ENCODE measurements at places on chromosomes 2 and 18.
A peak's percentile ranks its signal among the peaks of the same experiment; 100 is the strongest.

DNA sequence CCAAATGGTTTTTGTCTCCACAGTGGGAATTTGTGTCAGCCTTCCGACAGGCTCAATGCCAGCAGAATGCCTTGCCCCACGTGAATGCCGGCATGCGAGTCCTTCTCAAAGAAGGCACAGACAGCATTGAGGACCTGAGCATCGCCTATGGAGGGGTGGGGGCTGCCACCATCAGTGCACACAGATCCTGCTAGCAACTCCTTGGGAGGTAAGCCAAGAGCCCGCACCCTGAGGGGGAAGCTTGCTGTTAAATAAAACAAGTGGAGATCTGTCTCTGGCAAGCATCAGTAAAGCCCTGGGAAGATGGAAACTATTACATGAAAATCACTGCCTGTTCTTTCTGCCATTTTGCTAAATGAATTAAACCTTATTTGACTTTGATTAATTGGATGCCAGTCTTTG is 67.5 kb upstream of the BZW1 start:
- no peak for DNase-seq

- peak; percentile 69 for DNase-seq
These were observed 53.7 kb upstream of the LRRC30 start for GRCh38 chr18:7177116-7177744.

DNA sequence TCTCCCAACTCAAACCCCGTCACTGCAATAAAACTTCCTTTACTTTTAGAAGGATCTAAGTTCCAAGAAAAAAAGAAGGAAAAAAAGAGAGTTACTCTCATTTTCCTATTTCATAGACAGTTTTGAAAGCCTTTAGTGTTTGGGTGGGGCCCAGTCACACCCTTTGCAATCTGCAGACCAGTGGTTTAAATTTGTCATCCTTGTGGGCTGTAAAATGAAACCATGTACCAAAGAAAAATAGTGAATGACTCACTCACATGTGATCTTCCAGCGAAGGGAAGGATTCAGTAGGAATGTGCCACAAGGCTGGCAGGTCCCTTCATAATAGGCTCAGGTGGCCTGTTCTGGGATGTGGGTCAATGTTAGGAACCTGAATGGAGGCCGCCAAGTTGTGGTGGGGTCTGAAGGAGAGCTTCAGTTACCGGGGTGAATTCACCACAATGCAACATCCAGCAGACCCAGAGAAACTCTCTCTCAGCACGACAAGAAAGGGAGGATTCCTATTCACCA is 28.3 kb downstream of the ANXA4 start:
- DNase-seq = peak; percentile 77

DNA sequence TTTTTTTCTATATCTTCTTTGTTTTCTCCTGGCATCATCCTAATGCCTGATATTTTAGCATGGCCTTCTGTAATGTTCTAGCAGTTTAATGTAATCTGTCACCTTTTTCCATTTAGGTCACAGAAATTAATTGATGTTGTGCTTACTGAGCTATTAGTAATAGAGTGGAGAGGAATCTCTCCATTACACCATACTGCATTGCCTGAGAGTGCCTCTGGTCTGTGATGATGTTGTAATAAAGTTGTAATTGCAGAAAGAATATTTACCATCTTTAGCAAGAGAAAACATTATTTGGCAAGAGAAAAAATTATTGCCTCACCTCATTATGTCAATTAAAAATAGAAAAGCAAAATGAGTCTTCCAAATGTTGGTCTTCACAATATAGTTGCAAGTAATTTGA is 213.2 kb downstream of the KCNJ3 start:
- no peak for DNase-seq

DNA sequence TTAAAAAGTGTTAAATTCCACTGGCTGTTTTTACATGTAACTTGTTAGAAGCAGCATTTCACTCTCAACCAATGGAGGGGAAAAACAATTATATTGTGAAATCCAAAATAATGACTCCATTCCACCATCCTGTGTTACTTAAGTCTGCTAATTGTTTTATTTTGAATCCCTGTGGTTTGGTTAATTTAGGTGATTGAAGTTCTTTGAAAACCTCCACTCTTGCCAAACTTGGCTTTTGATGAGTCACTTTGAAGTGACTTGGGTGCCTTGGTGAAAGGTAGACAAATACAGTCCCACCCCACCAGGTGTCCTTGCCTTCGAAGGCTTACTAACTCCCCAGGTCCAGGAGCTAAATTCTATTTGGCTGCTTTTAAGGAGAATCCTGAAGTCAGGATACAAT is 1303.8 kb upstream of the NRXN1 start:
- DNase-seq = no peak

DNA sequence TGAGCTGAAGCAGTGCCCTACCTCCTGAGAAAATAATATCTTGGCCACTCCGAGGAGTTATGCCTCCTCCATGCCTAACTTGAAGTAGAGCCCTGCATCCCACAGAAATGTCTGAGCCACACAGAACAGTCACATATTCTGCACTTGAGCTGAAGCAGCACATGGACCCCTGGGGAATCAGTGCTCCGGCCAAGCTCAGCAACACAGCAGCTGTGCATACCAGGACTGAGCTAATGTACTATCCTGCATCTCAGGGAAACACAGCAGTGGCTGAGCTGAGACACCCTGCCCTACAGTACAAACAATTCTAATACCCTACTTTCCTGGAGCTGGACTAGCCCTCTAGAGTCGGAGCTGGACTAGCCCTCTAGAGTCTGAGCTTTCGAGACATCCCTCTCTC is 166.9 kb downstream of the ZNF516 start:
- DNase-seq = no peak

DNA sequence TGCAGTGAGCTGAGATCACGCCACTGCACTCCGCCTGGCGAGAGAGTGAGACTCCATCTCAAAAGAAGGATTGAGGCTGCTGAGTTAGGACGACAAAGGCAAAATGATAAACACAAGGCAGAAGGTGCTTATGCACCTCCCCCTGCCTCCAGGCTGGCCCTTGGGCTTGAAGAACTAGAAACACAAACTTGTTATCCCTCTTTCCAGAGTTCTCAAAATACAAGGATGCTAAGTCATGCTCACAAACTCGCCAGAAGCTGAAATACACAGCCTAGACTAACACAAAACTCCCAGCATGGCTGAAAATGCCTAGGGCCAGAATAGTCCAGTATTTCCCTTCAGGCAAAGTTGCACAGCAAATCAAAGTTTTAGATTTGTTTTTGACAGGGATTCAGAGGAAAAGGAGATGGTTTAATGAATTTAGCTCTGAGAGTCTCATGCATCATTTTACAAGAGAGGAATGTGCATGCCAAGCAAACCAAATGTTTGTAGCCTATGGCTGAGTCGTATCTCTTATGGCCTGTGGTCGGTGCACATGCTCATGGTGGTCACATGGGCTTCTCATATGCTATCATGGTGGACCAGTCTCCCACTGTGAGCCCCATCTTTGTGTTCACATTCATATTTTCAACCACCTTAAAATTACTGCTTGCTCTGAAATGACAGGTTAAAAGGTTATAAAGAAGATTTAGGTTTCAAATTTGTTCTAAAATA is 16.2 kb upstream of the MREG start:
- peak; percentile 72 for DNase-seq

DNA sequence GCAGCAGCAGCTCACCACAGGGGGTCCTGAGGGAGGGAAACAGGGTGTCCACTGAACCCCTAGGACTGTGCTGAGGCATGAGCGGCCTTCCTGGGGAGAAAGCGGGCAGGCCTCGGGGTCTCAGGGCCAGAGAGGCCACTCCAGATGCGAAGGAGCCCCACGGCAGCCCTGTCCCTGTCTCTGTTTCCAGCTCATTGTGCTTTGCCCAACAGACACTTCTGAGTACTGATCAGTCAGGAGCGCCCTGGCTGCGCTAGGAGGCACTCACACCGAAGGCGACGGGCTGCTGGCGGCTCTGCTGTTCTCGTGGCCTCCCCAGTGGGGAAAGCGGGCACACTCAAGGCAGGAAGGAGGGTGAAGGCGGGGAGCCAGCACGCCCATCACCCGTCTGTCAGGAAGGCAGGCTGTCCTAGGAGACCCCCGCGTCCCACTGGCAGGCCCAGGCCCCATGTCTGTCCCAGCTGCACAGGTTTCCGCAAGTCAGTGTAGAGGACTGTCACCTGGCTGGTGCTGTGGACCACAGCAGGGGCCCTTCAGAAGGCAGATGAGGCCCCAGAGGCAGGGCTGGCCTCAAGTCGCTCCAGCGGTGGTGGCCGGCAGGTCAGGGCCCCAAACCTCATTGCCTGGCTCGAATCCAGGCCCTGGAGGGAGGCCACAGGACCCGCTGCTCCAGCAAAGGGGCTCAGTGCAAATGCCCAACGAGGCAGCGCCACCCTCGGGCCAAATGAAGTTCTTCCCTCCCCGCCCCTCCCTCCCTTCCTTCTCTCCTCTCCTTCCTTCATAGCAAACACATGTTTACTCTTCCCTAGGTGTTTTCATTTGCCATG is 6.8 kb downstream of the ESPNL start:
- no peak for DNase-seq

GRCh38 chr2:221100467-221101089 is 471.5 kb downstream of the EPHA4 start:
- DNase-seq = no peak

DNA sequence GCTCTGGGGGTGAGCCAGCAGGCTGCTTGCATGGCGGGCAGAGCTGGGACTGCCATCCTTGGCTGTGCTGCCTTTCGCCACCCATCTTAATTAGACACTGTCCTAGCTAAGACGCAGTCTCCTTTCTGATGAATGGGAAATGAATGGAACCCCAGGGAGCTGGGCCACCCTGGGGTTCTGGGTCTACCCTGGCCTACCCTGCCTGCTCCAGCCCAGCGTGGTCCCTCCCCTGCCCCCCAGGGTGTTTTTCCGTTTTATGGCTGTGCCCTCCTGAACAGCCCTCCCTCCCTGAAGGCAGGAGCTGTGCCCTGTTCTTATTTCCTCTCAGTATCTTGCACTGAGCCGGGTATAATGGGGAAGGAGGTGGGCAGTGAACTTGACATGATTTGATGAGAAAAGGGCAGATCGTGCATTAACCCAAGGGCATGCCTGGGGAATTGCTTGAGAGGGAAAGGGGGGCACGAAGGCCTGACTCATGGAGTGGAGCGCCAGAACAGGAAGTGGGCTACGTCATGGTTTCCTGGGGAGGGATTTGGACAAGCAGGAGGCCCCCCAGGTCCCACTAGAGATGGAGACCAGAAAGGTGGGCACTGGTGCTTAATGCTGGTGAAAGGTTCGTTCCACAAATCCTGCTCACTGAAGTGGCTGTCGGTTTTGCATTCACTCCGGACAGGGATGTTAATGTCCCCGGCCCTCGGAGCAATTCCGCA is 165.0 kb downstream of the KLHL29 start:
- DNase-seq = peak; percentile 39

DNA sequence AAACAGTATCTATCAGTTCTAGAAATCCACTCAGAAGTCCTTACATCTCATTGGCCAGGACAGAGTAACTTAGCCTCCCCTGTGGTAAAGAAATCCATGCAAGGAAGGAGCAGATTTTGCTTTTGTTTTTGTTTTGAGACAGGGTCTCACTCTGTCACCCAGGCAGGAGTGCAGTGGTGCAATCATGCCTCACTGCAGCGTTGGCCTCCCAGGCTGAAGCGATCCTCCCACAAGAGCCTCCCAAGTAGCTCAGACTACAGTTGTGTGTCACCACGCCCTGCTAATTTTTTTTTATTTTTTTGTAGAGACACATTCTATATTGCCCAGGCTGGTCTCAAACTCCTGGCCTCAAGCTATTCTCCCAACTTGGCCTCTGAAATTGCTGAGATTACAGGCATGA is 185.1 kb downstream of the NRP2 start:
- DNase-seq = no peak

- DNase-seq = no peak
These were observed 806.3 kb upstream of the GCFC2 start for GRCh38 chr2:76516861-76517573.

DNA sequence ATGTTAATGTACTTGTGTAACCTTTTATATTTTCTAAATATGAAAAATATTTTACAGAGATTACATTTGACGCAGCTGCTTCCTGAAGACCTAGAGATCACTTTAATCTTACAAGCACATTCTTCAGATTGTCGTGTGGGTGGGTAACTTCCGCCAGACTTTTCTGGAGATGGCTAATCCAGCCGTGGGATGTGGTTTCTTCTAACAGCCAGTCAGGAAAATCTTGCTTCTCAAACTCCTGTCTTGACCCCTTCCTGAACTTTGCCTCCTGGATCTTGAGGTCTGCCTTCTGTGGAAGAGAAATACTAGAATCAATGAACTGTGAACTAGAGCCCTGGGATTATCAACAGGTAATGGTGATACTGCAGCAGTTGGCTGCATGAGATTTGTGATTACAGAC is 401.6 kb upstream of the TNP1 start:
- DNase-seq = peak; percentile 18

DNA sequence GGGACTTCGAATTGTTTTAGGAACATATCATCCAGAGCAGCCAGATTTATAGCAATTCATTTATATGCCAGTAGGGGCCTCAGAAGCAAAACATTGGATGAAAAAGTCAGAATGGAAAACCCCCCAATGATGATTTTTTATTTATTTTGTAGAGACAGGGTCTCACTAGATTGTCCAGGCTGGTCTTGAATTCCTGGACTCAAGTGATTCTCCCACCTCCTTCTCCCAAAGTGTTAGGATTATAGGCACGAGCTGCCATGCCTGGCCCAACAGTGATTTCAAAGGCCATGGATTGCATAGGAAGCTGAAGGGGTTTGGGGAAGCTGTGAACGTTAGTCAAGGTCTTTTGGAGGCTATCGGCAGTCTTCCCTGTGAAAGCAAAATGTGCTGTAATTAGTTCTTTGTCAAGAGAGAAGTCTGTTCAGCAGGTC is 21.9 kb upstream of the MCFD2 start:
- peak; percentile 23 for DNase-seq

- no peak for DNase-seq
These were observed 193.2 kb upstream of the ITGA4 start for GRCh38 chr2:181264001-181264400.

DNA sequence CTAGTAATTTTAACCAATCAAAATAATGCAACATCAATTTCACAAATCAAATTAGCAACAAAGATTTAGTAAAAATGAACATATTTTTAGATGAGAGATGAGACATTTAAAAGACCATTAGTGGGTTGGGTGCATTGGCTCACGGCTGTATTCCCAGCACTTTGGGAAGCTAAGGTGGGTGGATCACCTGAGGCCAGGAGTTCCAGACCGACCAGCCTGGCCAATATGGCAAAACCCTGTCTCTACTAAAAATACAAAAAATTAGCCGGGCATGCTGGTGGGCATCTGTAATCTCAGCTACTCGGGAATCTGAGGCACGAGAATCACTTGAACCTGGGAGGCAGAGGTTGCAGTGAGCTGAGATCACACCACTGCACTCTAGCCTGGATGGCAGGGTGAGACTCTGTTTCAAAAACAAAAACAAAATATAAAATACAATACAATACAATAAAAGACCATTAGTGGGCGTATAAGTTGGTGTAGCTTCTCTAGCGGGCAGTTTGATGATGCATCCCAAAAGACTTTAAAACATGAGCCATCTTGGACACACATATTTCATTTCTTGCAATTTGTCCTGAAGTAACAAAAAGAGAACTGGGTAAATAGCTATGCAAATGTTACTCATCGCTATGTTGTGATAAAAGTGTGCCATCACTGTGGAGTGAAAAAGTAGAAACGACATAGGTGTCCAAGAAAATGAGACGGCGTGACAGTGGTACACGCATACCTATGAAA is 101.8 kb downstream of the COL6A3 start:
- DNase-seq = peak; percentile 86

Data from fibroblast of skin of scalp (primary cell).